Urinary bladder (tissue), 4 donors: ENCODE measurements at places on chromosomes 2 and 18. TPM values are rescaled to one million over a fixed set of nuclear protein-coding genes. Genes with fewer than 3 reads are reported as not detected.

DNA sequence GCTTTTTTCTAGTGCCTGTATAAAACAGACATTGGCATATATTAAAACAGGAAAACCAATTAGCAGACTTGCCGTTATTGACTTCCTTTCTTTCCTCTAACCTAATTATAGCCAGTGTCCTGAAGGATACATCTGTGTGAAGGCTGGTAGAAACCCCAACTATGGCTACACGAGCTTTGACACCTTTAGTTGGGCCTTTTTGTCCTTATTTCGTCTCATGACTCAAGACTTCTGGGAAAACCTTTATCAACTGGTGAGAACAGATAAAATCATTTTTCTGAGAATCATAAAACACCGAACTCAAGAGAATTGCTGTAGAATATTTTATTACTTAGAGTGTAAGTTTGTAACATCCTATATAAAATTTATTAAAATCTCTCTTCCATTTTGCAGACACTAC lies 74.3 kb downstream of the SCN2A start:
- no peak for DNase-seq

- DNase-seq, result no peak
Observed at GRCh38 chr18:72444798-72445155, 99.4 kb downstream of the CBLN2 start.

DNA sequence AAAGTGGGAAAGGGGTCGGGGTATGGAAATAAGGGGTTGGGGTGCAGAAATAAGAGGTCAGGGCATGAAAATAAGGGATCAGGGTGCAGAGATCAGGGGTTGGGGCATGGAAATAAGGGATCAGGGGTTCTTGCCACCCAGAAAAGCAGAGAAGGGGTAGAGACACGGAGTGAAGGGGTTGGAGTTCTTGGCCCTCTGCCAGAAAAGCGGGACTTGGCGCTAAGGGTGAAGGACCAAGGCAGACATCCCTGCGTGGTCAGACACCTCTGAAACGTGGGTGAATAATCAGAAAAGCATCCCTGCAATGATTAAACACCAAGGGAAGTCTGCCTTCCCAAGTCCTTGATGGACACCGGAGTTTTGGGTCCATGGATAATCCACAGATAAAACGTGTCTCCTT lies 1521.6 kb upstream of the SLC39A10 start:
- DNase-seq, result no peak

DNA sequence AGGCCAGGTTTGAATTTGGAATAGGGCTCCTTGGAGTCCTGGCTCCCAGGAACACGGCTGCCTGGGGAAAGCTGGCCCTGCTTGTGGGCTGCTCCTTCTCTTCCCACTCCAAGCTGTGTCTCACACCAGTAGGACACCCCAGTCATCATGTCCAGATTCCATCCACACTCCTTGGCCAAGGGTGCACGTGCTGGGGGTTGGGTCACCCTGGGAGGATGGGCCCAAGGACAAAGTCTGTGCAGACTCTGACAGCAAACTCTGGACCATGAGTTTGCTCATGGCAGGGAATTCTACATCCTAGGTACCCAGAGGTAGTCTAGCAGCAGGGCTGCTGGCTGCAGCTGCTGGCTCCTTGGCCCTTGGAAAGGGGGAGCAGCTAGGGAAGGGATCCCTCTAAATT lies 102.4 kb upstream of the EPAS1 start:
- no peak for DNase-seq

- DNase-seq, result no peak
Observed at GRCh38 chr2:204669382-204669781, 124.1 kb downstream of the PARD3B start.

The CCL20 gene
- not detected for total RNA-seq

The CPS1 gene
- 1.3 TPM for total RNA-seq

DNA sequence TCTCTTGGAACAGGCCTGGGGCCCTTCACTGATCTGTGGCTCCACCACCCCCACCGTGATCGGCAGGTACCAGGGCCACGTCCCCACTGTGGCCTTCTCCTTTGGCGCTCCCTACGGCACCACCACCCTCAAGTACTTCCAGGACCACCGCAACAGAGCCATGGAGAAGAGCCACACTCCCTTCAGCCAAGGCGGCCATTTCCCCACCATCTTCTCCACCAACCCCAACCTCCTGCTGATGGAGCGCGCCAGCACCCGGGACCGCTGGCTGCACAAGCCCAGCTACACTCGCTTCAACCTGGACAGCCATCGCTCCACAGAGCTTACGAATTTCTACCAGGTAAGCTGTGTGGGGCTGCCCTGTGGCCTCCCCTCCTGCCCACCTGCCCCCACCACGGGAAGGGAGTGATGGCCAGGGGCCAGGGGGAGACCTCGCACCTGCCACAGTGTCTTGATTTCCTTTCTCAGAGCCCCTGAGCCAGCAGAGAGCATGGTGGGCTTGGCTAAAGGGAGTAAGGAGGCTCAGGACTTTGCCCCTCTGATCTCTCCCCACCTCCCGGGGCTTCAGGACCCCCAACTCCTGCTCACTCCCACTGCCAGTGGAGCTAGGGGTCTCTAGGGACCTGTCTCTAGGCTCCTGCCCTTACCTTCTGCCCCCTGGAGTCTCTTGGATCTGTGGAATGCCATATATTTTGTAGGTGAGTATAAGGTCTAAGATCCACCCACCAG lies 65.2 kb downstream of the CIB4 start:
- DNase-seq, result no peak

DNA sequence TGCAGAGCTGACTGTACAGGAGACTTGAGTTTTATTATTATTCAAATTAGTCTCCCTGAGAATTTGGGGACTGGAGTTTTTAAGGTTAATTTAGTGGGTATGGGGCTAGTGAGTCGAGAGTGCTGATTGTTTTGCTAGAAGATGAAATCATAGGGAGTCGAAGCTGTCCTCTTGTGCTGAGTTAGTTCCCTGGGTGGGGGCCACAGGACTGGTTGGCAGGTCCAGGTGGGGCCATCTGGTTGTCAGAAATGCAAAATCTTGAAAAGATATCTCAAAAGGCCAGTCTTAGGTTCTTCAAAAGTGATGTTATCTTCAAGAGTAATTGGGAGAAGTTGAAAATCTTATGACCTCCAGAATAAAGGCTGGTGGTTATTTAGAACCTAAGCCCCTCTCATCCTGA lies 267.3 kb downstream of the MYCN start:
- DNase-seq, result no peak

DNA sequence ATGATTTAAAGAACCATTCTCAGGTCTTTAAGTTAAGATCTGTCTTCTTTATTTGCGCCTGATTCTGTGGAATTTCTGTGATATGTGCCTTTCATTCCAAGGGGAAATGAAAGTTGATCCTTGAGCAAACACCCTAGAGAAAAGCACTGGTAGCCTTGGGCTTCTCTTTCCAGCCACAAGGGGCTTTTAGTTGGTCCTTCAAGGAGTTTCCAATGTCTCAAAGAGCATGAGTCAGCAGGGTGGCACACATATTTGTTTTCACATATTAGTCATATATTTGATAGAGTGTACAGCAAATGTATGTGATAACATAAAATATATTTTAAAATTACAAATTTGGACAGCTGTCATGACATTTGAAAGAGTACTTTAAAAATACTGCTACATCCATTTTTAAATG lies 339.5 kb downstream of the TXNL1 start:
- DNase-seq, result no peak

DNA sequence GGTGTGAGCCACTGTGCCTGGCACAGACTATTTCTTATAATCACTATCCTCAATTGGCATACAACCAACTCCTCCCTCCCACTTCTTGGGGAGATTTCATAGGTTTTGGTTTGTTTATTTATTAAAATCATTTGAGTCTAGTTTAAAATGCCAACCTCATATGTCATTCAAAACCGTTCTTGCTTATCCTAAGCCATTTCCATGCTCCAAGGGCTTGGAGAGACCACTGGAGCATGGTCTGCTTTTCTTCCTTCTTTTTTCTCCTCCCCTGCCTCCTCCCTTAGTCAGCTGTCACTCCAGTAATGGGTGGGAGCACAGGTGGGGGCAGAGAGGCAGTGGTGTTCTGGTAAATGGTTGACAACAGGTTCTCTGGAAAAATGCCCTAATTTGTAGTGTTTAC lies 20.4 kb upstream of the KCNS3 start:
- no peak for DNase-seq

DNA sequence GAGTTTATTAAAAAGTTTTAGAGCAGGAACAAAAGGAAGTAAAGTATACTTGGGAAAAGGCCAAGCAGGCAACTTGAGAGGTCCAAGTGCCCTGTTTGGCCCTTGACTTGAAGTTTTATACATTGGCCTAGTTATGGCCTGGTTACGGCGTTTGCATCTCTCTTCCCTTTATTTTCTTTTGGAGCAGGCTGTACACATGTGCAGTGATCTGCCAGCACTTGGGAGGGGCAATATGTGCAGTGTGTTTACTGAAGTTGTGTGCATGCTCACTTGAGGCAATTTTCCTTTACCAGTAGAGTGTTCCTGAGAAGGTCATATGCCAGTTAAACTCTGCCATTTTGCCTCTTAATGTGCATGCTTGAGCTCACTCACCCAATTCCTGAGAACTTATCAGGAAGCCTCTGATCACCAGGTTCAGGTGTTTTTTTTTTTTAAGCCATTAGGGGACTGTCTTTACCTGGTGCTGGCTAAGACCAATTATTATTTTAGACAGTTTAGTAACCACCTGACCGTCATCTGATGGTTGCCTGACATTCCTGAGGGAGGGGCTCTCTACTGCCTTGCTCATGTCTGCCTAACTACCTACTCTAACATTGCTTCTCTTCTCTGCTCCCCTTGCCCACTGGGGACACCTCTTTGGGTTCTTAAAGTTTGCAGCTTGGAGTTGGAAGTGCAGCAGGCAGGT lies 48.0 kb downstream of the SCN2A start:
- no peak for DNase-seq

The FZD7 gene
- total RNA-seq, result 69.5 TPM

The CROCC2 gene
- total RNA-seq, result not detected

- DNase-seq, result no peak
Observed at GRCh38 chr2:43906448-43907109, 67.8 kb downstream of the ABCG8 start.

DNA sequence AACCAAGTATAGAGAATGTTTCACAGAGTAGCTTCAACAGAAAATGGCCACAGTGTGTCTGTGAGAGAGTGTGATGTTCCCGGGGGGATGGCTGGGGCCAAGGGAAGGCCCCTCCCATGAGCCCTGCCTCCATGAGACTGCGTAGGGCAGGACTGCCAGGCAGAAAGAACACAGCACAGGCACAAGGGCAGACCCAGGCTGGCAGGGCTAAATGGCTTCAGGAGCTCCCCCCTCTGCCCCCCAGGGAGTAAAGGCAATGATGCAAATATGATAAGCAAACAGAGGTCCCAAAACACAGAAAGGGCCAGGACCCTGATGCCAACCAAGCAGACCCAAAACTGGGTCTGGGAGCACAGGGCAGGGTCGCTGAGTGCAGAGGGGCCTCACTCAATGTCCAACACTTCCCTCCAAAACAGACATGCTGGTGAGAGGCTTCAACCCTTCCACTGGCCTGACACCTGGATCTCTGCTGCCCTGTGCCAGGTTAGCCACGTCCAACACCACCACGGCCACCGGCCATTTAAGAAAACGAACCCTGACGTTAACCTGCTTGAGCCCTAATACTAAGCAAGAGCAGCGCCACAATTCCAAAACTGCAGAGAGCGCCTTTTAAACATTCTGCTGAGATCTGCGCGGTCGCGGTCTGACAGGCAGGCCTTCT lies 90.3 kb downstream of the HDAC4 start:
- DNase-seq, result no peak

- no peak for DNase-seq
Observed at GRCh38 chr2:210546424-210547208, 9.8 kb upstream of the CPS1 start.

DNA sequence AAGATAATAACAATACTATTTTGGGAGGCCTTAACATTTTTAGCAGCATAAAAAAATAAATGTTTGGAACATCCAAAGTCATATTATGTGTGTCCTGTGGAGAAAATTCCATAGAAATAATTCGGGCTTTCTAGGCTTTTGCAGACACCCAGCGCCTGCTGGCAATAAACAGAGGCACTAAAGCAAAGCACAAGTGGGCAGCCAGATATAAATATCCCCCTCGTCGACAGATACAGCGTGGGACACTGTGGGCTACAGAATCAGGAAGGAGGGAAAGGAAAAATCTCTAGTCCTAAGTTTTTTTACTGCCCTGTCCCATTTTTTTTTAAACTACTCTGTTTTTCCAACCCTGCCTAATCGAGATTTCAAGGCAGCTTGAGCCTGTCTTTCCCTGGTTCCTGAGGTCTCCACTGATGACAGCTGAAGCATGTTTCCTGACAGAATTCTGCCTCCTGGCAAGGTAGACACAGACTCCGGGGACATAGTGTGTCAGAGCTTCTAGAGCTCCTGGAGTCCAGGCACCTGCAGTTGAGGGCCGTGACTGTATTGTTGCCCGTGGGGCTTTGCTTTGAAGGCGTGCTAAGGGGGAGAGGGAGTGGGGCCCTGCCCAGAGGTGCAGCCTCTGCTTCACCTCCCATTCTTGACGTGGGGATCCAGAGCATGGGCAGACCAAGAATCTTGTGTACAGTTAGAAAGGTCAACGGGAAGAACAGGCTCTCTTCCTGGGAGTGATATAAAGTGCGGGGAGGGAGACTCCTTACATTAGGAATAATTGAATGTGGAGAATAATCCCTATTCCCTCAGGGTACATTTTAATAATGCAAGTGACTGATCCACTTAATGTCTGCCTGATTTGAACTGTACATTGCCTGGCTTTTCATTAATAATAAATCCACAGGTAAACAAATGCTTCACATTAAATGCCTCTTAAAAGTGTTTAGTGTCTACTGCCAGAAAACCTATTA lies 232.3 kb downstream of the DCC start:
- DNase-seq, result no peak

DNA sequence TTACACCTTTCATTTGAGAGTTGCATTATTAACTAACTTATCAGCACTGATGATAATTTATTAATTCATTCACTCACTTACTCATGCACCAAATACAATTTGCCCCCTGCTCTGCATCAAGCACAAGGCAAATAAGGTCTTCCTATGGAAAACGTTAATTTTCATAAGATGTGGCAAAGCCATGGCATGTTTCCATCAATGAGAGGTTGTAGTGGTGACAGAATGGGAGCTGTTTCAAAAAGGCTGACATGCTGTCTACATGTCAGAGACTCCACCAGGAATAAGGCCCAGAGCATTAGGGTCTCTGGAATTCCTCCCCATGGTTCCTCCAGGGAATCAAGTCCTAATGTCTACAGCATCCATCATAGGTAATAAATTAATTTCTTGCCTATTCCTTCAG lies 978.8 kb downstream of the TMEM182 start:
- DNase-seq, result no peak

The DYNAP gene
- not detected for total RNA-seq

The SULT1C4 gene
- total RNA-seq, result 31.9 TPM

- no peak for DNase-seq
Observed at GRCh38 chr2:239436669-239437335, 36.0 kb upstream of the HDAC4 start.

GRCh38 chr2:192735447-192735846 lies 540.7 kb upstream of the TMEFF2 start:
- no peak for DNase-seq

- DNase-seq, result no peak
Observed at GRCh38 chr2:53820711-53821110, 33.9 kb downstream of the ERLEC1 start.

DNA sequence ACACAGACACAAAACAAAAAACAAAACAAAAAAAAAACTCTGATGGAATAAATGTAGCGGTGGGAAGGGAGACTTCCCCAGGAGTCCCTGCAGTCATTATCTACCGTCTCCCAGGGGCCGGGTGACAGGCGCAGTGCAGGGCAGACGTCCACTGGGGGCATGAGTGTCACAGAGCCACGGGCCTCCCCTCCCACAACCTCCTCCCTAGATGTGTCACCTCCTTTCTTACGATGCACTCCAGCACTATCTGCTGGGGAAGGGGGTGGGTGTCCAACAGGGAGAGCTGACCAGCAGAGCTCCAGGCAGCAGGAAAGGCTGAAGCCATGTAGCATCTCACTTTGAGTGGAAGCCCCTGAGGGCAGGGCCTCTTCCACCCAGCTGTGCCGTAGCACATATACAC lies 84.5 kb downstream of the LONRF2 start:
- DNase-seq, result no peak
